Natural killer cell treated with Interleukin-12 subunit alpha and Interleukin-12 subunit beta and Interleukin-15 and Interleukin-18, amount 100 ng/mL, for 72 hours (primary cell): ENCODE measurements at places on chromosomes 11 and 22. TPM values are rescaled to one million over a fixed set of nuclear protein-coding genes. Genes with fewer than 3 reads are reported as not detected.

The SPDYC gene
- total RNA-seq, result not detected

DNA sequence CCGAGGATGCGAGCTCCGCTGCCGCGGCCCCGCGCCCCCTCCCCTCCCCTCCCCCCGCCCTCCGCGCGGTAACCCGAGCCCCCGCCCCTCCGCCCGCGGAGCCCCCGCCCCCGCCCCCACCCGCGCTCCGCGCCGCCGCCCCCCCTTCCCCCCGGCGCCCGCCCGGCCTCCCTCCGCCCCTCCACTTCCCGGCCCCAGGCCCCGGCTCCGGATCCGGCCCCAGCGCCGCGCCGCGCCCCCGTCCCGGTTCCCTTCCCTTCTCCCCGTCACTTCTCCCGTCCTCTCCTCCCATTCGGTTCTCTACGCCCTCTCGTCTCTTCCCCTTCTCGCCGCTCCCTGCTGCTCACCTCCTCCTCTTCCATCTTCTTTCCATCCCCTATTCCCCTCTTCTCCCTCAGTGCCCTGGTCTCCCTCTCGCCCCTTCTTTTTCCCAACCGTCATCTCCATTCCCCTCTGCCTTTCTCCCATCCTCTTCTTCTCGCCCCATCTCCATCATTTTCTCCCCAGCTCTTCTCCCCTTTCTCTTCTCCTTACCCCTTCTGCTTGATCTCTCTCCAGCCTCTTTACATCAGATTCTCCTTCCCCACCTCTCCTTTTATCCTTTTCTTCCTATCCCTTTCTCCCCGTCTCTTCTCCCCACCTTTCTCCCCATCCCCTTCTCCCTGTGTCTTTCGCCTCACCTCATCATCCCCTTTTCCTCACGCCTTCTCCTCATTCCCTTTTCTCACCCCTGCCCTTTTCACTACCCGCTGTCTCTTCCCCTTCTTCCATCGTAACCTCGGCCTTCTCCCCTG lies at the start of gene DCHS1:
Gene DCHS1, minus strand, starts transcription at position 20 of the 794 bp plus-strand sequence. CDS start 14,196 bp downstream, outside the sequence.
- no peak for DNase-seq

DNA sequence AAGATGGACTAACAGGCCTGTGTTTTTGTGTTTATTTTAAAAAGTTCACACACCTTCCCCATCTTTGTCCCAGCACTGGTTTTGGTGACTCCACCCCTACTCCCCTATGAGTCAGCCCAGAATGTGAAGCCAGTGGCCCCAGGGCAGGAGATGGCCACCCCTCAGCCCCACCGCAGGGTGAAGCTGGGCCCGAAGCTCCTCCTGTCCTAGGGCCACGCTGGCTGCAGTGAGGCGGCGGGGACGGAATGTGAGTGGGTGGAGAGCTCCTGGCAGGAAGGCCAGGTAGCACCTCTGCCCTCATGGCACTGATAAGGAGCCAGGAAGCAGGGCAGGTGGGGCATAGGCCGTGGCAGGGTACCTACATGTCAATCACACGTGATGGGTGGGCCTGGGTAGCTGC lies 39.9 kb downstream of the SGSM3 start:
- peak; percentile 15 for DNase-seq

The IFTAP gene
- 2.2 TPM for total RNA-seq

DNA sequence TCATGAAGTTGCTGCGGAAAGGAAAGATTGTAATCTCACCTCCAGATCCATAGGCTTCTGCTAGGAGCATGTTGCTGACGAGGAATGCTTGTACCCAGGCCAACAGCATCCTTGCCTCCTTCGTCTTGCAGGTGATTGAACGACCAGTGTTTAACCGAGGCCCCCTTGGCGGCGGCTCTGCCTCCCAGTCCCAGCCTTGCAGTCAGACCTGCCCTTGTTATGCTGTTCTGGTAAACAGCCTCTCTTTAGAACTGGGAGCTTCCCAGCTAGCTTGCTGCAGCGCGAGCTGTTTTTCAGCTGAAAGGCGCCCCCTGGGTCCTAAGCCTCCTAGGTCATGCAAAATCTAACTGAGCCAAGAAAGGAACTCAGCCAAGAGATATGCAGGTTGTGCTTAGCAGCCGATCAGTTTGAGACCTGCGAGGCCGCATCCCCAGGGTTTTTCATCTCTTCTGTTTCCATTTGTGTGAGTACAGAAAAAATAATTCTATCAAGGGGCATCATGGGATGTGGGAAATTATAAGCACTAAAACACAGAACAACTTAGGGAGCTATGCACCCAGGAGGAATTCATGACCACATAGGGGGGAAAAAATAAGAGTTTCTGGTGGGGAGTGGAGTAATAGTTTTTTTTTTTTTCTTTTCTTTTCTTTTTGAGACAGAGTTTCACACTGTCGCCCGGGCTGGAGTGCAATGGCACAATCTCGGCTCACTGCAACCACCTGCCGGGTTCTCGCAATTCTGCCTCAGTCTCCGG lies at the start of gene PIK3IP1:
Gene PIK3IP1, minus strand, starts transcription at position 253 of the 754 bp plus-strand sequence. Its CDS starts 144 bp downstream, at position 109.
- peak; percentile 76 for DNase-seq

DNA sequence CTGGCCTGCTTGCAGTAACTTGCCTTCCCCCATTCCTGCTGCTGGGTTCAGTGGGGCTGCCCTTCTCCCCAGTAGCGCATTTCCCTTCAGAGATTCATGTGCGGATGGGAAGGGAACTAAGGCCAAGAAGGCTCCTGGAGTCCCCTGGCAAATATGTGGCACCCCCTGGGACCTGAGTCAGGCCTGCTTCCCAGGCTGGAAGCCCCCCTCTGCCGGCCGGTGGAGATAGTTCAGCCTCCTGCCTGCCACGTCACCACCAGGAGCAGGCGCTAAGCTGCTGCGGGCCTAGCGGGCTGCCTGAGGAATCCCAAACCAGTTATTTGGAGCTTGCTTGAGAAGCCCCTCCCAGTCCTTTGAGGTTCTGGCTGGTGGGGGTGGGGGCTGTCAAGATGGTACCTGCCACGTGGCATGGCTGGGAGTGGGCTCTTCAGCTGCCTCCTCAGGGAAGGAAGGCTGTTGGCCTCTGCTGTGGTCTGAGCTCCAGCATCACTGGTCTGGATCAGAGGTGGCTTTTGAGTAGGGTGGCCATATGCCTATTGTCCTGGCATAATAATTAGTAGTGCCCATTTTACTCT lies 2.0 kb downstream of the SERPINH1 start:
- no peak for DNase-seq

DNA sequence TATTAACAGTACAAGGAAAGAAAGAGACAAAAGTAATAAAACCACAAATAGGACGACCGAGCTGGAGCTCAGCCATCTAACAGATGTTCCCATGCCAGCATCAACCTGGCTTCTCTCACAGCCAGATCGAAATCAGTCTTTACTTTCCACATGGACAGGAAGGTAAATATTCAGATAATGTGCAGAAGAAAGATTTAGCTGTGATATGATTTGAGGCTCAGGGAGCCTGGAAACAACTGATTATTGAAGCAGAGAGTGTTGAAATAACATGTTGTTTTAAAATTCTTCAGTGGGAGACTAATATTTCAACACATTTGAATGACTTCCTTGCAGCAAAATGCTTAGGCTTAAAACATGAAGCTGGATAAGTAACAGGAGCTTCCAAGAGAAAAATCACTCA lies 546.8 kb downstream of the ETS1 start:
- no peak for DNase-seq
